ENCODE measurements at places on chromosomes 3 and 15.

GRCh38 chr3:6216135-6217026 lies 644.5 kb upstream of the GRM7 start:
- DNase-seq: no peak

DNA sequence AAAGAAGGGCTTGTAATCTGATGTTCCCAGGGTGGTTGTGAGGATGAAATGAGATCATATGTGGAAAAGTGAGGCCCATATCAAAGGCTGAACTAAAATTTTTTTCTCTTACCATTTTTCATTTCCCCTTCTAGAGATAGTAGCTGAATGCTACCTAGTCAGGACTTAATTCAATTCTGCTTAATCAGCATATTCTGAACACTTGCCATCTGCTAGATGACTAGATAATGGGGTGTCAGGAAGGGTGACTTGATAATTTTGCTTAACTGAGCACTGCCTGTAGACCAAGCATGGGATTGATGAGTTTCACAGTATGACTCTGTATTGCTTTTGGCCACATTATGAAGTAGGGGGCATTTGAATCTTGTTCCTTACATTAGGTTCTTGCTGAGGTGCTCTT lies 136.2 kb downstream of the CHST2 start:
- no peak for DNase-seq

DNA sequence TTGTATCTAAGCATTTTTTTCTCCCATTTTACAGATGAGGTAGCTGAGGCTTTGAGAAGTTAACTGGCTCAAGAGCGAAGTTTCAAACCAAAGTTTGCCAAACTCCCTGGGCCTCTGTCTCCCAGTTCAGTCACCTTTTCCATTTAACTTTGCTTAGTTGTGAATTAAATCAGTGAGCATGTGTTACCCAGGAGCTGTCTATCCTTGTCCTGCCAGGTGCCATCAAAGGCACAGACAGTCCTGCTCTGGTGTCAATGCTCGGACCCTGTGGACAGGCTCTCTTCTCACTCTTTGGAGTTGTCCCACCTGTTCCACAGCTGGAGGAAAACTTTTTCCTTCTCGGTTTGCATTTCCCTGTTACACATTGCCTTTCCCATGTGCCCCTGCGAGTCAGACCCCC lies 8.6 kb downstream of the EPHB1 start:
- DNase-seq: no peak

GRCh38 chr3:155744010-155744625 lies 753 bp downstream of the PLCH1 start:
- peak; percentile 48 for DNase-seq

- DNase-seq: peak; percentile 56
Observed at GRCh38 chr3:145807990-145808389, 353.0 kb downstream of the PLOD2 start.

- DNase-seq: no peak
Observed at GRCh38 chr15:94122516-94122915, 108.8 kb upstream of the MCTP2 start.

- DNase-seq: no peak
Observed at GRCh38 chr3:39254806-39255449, 24.9 kb downstream of the CX3CR1 start.

- no peak for DNase-seq
Observed at GRCh38 chr3:128725547-128726022, 398 bp upstream of the RAB7A start.

GRCh38 chr3:79019137-79019923 lies 748.5 kb downstream of the ROBO1 start:
- peak; percentile 95 for DNase-seq

- DNase-seq: peak; percentile 61
Observed at GRCh38 chr15:85044251-85044853, 62.7 kb downstream of the PDE8A start.

DNA sequence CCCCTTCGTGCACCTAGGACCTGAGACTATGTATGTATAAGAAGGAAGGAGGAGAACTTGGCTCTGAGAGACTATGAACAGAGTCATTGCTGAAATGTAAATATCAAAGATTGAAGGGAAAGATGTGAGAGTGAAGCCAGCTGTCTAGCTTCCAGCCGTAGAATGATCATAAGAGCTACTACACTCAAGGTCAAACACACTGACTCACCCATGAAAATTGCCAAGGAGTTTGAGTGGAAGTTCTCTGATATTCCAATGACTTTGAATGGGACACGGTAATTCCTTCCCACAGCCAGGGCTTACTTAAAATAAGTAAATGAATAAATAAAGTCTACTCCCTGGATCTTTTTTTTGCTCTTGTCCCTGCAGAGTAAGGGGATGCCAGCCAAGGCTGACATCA lies 398.9 kb upstream of the TPRG1 start:
- no peak for DNase-seq

GRCh38 chr15:26945046-26945445 lies 25.9 kb upstream of the GABRG3 start:
- no peak for DNase-seq

GRCh38 chr3:5304789-5305683 lies 117.5 kb downstream of the EDEM1 start:
- DNase-seq: peak; percentile 65

- no peak for DNase-seq
Observed at GRCh38 chr15:79989682-79990081, 18.7 kb upstream of the BCL2A1 start.

DNA sequence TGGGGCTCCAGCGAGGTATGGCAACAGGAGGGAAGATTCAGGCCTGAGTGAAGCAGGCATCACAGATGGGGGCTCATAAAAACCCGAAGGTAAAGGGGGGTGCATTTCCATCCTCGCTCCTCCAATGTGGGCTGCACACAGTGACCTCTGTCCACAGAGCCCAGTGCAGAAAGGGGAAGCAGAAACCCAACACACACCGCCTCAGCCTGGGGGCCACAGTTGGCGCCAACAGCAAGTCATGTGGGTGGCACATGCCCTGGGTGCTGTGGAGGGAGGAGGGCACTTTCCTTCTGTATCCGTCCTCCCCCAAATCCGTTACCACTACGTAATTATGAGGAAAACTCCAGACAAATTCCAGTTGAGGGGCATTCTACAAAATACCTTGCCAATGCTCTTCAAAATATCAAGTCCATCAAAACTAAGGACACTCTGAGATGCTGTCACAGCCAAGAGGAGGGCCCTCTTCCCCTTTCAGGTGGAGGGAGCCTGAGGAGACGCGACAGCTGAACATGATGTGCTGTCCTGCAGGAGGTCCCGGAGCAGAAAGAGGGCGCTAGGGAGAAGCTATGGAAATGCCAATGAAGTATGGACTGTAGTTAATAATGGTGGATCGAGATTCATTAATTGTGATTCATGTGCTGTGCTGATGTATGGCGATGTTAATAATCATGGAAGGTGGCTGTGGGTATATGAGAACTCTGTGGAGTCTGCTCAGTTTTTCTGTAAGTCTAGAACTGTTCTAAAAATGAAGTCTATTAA lies 16.4 kb downstream of the APBA2 start:
- no peak for DNase-seq

GRCh38 chr3:13535905-13536304 lies 13.0 kb upstream of the FBLN2 start:
- no peak for DNase-seq
